ENCODE measurements at places on chromosomes 1 and 21.

DNA sequence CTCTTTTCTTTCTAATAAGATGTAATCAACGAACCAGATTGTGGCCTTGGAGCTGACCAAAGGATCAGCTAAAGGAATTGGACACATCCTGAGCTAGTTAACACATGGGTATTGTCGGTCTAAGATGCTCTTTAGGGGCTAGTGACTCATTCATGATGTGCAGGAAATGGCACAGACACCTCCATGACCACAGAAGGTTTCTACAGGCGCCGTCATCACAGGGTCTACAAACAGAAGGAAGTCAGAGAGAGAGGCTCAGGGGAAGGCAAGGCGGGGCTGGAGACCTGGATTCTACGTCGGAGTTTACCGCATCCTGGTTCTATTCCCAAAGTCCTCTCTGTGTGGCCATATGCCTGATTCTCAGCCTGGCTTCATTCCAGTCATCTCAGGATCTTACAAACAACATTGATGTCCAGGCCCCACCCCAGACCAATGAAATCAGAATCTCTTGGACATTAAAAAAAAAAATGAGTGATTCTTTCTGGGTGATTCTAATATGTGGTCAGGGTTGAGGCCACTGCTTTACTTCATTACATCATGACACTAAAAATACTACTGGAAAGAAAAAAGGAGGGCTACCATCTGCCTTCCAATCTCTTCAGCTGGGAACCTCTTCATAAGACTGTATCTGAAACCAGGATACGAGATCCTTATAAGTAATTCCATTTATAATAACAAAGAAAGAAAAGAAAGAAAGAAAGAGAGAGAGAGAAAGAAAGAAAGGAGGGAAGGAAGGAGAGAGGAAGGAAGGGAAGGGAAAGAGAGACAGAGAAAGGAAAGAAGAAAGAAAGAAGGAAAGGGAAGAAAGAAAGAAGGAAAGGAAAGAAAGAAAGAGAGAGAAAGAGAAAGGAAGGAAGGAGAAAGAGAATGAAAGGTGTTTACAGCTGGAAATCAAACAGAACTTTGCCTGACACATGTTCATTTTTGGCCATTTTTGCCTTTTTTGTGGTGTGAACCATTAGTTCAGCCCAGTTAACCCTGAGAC is 11.6 kb upstream of the KCNJ15 start:
- DNase-seq = no peak

DNA sequence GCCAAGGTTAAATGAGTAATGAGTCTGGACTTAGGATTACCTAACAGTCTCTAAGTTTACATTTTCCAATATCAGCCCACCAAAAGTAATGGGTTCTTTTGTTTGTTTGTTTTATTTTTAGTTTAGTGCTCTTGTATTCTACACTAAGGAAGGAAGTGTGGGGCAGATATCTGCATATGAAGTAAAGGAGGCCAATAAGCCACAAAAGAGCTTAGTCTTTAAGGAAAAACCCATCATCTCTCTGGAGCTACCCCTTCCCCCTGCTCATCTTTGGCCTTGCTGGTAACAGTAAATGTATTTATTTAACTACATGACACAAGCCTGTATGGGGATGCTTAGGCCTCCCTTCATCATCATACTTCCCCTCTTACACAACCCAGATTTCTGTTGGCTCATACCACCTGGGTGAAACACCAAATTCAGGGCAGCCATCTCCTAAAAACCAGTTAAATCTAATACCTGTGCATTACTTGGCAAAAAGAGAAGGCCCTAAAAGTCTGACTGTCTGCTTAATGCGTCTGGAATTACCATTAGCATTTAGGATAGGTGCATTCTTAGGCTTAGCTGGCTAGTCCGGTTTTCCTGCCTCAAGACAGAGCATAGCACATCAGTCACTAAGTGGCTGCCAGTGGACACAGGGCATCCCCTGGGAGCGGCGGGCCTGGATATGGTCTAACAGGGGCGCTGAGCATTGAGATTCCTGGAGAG is 96.8 kb upstream of the ADGRL2 start:
- DNase-seq = no peak

DNA sequence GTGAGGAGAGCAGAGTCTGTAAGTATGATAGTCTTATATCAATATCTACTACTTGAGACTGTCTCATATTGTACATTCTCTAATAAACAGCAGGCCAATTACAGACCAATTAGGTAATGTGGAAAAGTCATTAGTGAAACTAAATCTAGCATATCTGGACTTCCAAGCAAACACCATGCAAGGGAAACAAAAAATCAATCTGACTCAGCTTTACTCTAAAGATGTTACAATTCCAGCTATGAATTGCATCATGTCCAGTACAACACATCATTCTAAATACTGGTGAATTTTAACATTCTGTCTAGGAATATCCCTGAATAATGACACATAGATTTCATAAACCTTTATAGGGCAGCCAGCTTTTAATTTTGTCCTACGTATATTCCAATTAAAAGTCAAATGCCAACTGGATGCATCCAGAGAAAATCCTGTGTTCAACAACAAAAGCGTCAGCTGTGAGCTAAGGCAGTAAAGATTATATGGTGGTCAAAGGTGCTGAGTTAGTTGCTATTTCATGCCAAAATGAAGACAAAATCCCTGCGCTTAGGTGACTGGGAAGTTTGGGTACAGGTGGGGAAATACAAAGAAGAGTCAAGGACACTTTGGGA is 159.3 kb downstream of the TTLL7 start:
- DNase-seq = no peak

DNA sequence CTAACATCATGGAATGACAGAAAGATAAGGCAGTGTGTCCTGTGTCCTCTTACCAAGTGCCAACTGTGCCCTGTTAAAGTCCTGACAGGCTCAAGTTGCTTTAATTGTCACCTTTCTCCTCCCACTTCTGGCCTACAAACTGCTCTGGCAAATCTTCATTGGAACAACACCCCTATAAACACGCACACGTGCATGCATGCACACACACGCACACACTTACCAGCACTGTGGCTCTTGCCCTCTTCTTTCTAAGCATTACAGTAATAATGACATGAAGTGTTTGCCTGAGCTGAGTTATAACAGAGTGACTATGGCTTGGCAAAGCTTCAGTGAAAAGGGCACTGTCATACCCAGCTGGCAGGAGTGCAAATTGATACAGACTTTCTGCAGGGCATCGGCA is 82.3 kb upstream of the SYT6 start:
- DNase-seq = no peak

DNA sequence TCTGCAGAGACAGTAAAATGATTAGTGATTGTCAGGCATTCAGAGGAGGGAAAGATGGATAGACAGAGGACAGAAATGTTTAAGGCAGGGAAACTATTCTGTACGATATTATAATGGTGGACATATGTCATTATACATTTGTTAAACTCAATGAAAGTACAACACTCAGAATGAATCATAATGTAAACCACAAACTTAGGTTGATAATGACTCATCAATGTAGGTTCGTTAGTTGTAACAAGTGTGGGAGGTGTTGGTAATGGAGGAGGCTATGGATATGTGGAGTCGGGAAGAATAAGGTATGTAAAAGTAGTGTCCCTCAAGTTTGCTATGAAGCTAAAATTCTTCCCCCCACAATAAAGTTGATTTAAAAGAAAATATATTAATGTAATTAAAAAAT is 455.0 kb downstream of the BRINP3 start:
- no peak for DNase-seq

GRCh38 chr1:183277821-183278738 is 92.0 kb downstream of the LAMC2 start:
- DNase-seq = no peak

GRCh38 chr1:45999507-45999906 is 132.9 kb downstream of the PIK3R3 start:
- DNase-seq = no peak

DNA sequence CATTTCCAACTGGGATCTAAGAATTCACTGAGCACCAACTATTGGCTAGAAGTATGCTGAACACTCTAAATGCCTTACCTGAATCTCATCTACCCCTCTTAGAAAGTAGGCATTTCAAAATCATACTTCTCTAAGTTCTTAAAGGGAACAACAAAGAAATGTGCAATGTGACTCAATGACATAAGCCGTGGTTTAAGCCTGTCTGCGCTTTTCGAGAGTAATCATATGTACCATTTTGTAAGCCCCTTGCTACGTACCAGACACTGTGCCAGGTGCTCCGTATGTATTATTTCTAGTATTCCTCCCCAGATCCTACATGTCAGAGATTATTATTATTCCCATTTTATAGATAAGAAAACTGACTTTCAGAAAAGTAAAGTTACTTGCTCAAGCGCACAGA is 454.2 kb downstream of the SETD4 start:
- no peak for DNase-seq

DNA sequence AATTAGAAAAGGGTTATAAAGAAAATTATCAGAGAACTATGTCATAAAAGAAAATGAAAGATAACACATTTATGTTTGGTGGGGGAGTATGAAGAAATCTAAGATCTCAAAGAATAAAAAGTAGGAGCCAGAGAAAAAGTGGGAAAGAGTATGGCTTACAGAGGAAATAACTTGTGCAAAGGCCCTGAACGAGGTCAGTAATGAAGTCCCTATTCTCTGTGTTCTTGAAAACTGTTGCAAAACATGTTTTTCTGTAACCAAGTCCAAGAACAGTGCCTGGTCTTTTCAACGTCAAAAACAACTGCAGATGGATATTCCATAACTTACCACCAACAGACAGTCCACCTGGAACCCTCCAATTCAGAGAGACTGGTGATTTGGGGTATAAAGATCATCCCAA is 188.1 kb downstream of the NEGR1 start:
- no peak for DNase-seq

DNA sequence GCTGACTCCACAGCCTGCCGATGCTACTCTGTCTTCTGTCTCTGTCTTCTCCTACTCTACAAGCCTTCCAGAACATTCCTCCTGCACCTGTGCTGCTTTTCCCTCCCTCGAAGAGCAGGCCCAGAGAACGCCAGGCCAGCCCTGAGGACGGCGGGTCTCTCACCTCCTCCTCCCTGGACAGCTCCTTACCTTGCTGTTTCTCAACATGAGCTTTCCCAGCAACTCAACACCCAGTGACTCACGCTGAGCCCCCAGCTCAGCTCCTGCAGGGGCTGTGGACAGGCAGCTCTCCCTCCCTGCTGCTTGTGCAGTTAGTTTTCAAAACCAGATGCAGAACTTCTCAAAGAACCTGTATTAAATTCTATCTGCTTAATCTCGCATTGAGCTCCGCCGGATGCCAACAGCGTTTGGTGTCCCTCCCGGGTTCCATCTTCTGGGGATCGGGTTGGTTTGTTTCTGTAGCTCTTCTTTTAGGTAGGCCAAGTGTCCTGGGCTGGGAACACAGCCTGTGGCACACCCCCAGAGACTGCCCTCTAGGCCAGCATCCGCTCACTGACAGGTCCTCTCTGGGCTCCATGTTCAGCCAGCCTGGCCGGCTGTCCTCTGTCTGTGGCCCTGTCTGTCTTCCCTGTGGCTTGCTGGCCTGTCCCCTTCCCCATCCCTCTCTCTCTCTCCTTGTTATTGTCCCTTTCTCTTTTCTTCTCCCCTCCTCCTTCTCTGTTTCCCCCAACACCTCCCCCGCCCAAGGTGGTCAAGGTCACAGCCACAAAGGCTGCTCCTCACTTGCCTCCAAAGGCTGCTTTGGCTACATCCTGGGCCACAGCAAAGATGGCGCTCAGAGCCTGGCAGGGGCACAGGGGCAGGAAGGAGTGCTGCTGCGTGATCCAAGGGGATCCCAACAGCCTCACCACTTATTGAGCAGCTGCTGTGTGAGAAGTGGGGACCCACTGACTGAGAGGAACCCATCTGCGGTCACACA is 391.0 kb downstream of the MATN1 start:
- no peak for DNase-seq

GRCh38 chr1:2229037-2229864 is 1.1 kb downstream of the SKI start:
- DNase-seq = peak; percentile 82

DNA sequence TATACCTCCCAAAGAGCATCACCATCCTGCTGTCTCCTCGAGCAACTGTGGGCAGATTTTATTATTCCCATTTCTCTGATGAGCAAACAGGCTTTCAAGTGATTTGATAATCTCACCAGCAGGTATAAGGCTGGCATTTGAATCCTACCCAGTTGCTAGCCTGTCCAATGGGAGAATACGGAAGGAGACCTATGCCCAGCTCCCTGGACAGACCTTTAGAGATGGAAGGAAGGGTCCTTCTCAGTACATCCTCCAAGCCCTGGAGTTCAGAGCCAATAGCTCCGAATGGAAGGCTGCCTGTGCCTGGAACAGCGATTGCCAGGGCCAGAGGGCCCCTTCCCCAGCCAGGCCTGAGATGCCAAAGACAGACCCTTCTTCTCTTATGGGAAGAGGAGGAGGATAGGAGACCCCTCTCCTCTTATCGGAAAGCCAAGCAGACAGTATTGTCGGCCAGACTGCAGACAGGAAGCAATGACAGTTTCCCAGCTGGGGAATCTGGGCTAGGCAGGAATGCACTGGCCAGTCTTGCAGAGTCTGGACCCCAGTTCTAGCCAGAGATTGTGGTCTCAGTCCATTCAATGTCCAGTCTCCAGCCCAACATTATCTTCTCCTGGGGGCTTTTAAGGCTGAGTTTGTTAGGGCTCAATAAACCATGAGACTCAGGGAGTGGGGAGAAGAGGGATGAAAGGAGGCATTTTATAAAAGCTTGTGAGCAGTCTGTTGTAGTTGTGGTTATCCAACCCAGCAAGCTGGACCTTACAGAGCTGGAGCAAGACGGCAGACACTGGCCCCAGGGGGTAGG is 2.0 kb downstream of the IFFO2 start:
- DNase-seq = no peak

DNA sequence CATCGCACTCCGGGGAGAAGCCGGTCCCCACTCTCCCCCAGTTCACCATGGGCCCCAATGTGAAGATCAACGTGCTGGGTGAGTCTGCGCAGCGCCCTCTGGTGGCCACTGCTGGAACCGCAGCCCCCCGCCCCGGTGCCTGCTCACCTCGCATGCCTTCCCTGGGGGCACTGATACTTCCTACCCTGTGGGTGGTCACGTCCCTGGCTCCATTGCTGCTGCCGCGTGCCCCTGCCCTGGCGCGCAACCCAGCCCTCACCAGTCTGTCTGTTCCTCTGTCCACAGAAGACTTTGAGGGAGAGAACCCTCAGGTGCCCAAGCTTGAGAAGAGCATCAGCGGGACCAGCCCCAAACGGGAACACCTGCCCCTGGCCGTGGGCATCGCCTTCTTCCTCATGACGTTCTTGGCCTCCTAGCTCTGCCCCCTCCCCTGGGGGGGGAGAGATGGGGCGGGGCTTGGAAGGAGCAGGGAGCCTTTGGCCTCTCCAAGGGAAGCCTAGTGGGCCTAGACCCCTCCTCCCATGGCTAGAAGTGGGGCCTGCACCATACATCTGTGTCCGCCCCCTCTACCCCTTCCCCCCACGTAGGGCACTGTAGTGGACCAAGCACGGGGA is 7.6 kb downstream of the EFNA3 start:
- peak; percentile 53 for DNase-seq

- no peak for DNase-seq
Measured at GRCh38 chr1:39474810-39475209, 16.6 kb upstream of the BMP8A start.

GRCh38 chr1:156471496-156472490 is 28.8 kb downstream of the MEF2D start:
- no peak for DNase-seq

DNA sequence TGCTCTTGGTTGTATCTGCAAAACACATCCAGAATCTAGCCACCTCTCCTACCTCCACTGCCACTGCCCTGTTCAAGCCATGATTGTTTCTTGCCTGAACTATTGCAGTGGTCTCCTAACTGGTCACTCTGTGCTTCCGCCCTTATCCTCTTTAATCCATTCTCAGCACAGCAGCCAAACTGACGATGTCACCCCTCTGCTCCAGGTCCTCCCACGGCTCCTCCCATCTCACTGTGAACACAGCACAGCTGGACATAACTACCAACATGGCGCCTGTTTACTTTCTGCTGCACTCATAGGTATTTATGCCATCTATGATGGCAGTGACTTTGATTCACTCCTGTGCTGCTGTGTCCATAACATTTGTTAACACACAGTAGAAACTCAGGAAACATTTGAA is 406.7 kb downstream of the DISC1 start:
- no peak for DNase-seq

Data from midbrain (tissue), 1 donor.